ENCODE measurements at places on chromosomes 2 and 18.

DNA sequence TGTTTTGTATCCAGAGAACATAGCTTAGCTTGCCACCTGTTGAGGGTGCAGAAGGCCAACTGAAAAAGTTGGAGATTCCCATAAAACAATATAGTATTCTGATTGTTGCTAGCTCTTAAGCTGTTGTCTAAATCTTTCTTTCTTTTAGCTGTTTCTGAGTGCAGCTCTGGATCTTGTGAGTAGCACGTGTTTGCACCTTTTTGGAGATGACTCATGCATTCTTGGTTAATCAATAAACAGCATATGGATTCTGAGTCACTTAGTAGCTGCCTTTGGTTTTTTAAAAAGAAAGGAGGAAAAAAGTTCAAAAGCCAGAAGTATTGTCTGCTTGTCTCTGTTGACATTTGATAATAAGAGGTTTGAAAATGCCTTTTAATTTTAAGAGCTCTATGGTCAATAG lies 483.0 kb upstream of the FSIP2 start:
- DNase-seq: no peak

GRCh38 chr18:12934454-12935071 lies 13.2 kb upstream of the SEH1L start:
- DNase-seq: no peak

DNA sequence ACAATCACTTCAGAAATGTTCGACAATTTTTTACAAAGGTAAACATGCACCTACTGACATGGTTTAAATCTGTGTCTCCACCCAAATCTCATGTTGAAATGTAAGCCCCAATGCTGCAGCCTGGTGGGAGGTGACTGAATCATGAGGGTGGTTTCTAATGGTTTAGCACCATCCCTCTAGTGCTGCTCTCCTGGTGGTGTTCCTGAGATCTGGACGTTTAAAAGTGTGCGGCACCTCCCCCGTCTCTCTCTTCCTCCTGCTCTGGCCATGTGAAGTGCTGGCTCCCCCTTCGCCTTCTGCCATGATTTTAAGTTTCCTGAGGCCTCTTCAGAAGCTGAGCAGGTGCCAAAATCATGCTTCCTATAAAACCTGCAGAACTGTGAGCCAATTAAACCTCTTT lies 28.3 kb downstream of the MAP3K2 start:
- no peak for DNase-seq

DNA sequence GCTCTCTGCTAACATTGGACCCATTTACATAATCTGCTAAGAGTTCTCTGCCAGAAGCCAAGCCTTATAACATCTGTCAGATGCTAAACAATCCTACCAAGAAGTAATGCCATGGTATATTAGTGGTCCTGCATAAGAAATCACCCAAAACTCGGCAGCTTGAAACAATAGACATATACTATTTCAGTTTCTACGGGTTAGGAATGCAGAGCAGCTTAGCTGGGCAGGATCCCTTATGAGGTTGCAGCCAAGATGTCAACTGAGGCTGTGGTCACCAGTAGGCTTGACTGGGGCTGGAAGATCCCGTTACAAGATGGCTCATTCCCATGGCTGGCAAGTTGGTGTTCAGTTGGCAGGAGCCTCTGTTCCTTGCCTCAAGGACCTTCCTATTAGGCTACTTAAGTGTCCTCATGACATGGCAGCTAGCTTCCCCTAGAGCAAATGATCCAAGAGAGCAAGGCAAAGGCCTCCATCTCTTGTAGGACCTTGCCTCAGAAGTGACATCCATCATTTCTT lies 25.1 kb upstream of the SOS1 start:
- no peak for DNase-seq

GRCh38 chr2:221792971-221793521 lies 220.9 kb upstream of the EPHA4 start:
- no peak for DNase-seq

DNA sequence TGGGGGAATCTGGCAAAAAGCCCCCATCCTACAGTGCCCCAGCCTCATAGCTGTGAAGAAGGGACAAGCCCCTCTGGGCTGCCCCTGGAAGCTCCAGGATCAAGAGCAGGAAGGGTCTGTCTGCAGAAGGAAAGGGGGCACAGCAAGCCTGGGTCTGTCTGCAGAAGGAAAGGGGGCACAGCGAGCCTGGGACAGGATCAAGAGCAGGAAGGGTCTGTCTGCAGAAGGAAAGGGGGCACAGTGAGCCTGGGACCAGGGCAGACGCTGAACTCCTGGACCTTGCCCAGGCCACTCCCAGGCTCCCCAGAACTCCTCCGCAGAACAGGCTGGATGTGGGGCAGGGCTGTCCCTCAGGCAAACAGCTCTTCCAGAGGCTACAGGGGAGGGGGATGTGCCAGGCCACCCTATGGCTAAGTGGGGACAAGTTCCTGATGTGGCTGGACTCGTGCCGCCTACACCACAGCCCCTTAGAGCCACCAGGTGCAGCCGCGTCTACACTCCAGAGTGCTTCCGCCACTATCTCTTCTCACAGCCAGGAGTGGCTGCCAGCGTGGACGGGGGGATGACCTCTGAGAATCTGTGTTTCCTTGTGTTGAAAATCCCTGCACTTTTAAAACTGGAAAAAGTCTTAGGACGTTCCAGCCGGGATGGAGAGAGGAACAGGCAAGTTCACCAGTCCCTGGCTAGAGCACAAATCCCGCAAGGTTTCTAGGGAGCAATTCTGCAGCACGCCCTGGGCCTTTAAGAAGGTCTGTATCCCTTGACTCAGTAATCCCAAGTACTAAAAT lies 20.8 kb downstream of the KIF1A start:
- no peak for DNase-seq

DNA sequence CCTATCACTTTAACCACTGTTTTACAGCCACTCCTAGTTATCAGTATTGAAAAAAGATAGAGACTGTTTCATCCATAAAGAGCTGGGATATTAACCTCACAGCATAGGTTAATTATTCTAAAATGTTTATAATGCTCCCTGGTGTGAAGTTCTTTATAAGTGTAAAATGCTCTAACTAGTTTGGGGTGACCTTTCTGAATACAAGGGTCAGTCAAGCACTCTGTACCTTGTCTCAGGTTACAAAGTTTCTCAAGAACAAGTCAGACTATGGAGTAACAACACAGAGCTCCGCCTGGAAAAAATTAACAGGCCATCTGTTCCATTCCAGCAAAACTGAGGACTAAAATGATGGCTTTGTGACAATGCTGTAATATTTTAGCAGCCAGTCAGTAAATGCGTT lies 107.4 kb downstream of the NOL4 start:
- no peak for DNase-seq

GRCh38 chr18:56323673-56324072 lies 314.7 kb downstream of the TXNL1 start:
- DNase-seq: no peak

- DNase-seq: no peak
Measured at GRCh38 chr2:46669996-46670793, 190.8 kb downstream of the TMEM247 start.

DNA sequence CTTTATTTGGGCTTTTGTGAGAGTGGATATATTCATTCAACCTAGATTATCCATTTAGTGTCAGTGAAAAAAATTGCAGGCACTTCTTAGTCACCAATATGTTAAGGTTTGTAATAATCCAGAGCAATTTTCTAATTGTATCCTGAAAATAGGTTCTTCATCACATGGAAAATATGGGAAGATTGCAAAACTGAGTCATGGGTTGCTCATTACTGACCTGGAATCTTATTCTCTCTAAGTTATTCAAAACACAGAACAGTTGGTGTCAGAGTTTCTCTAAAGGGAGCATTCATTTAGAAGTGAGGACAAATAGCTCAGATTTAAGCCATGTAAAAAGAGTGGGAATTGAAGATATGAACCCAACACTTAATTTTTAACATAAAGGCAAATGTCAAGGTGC lies 181.3 kb downstream of the IKZF2 start:
- DNase-seq: no peak

DNA sequence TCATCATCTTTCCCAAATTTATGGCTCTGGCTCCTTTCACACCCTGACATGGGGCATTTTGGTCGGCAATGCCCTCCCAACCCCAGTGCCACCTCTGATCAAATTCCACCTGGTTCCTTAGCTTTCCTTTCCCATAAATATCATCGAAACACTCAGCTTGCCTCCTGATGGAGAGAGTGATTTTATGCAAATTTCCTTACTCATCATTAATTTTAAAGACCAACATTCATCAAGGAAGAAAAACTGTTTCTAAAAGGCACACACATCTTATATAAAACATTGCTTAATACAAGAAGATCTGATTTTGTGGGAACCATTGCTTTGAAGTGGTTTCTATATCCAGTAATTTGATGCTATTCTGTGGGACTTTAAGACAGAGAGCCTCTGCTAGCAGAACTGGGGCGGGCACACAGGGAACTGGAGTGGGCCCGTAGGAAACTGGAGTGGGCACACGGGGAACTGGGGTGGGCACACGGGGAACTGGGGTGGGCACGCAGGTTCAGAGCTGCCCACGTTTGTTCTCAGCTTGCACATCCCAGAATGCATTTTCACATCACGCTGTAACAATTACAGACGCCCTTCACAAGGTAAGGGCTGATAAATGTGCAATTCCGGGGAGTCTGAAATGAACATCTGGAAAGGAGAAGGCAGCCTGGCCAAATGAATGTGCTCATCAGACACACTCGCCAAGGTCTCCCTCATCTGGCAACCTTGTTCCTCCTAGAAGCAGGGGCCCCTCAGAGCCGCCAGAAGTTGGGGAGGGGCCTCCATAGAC lies 174.2 kb downstream of the RTP5 start:
- DNase-seq: no peak

DNA sequence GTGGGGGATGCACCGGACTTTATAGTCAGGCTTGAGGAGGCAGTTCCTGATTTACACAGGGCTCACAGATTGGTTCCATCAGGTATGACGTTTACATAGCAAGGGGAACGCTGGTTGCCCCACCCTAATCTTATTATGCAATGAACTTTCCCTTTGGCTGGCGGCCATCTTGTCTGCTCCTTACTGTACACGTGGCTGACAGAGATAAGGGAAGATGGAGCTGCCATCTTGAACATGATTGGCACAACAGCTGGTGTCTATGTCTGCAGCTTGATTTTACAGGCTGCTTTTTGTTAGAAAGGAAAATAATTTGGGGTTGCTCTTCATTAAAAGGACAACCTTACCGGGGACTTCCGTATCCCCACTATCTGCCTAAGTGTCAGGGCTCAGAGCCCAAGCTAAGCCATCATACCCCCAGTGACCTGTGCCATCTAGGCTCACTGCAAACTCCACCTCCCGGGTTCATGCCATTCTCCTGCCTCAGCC lies 33.5 kb upstream of the ATG16L1 start:
- no peak for DNase-seq

DNA sequence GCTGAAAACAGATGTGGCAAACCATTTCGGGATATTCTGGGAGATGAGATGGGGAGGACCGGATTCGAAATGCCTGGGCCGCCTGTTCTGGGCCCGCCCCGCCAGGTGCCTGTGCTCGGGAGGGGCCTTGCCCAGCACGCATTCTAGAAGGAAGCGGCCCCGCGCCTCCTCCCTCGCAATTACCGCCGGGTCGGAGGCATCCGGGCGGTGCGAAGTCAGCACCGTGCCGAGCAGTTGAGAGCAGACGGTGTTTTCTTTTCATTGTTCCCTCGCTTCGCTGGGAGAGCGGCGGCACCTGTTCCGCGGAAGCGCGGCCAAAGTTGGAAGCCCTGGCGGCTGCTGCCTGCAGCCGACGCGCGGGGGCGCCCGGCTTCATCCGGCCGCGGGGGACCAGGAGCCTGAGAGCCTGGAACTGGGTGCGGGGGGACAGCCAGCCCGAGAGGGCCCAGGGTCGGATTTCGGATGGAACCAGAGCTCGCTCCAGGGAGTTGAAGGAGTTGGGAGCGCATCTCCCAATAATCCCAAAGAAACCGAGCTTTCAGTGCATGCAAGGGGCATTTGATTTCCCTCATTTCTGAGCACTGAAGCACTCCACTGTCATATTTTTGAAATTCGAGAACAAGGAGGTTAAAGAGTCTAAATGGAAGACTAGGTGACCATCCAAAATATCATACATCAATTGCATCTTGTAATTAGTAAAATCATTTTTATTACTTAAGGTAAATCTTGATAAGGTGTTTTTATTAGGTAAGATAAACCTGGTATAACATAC lies 241.8 kb upstream of the RAB12 start:
- no peak for DNase-seq

DNA sequence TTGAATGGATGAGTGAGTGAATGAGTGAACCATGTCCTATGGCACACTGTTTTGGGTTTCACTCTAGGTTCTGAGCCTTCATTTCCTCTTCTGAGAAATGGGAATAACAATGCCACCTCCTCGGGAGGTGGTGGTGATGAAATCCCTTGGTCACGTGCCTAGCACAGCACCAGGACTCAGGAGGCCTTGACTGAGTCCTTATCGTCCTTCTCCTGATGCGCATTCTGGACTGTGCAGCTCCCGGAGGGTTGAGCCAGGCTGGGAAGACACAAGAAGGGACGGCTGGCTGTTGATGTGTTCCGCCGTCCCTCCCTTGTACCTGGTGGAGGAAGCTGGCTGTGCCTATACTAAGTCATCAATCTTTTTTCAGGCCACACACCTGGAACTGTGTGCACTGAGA lies 437.3 kb downstream of the ZNF521 start:
- DNase-seq: no peak

GRCh38 chr2:127811397-127812321 lies 688 bp upstream of the WDR33 start:
- no peak for DNase-seq

GRCh38 chr2:240584486-240585031 lies 2.0 kb upstream of the CAPN10 start:
- DNase-seq: no peak

- no peak for DNase-seq
Measured at GRCh38 chr18:47944972-47945852, 14.8 kb upstream of the SMAD2 start.

DNA sequence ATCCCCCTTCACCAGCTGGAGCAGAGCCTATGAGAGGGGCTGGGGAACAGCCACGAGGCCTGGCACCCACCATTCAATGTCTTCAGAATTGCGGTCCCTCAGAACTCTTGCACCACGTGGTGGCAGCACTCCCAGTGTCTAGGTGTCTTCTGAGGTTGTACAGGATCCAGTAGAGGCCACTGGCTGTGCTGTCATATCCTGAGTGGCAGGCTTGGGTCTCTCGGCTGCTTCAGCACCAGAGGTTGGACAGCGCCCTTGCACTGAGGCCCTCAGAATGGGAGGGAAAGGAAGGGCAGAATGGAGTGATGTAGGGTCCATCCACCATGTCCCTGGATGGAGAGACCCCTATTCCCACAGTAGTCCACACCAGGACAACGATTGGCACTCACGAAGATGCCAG lies 112.0 kb upstream of the TEKT4 start:
- DNase-seq: no peak

GRCh38 chr18:11840493-11840892 lies 10.7 kb upstream of the CHMP1B start:
- DNase-seq: no peak
